ENCODE measurements at places on chromosomes 7 and 10.

- DNase-seq, result no peak
Observed at GRCh38 chr7:48376263-48376662, 205.0 kb downstream of the ABCA13 start.

- DNase-seq, result no peak
Observed at GRCh38 chr10:49408519-49409306, 12.8 kb upstream of the DRGX start.

- no peak for DNase-seq
Observed at GRCh38 chr7:136234040-136234439, 256.9 kb upstream of the MTPN start.

- no peak for DNase-seq
Observed at GRCh38 chr7:66747881-66748511, 7.5 kb downstream of the RABGEF1 start.

- DNase-seq, result no peak
Observed at GRCh38 chr7:42883950-42884349, 27.9 kb downstream of the C7orf25 start.

GRCh38 chr10:22491931-22492615, 146.8 kb downstream of the SPAG6 start:
- no peak for DNase-seq

- no peak for DNase-seq
Observed at GRCh38 chr7:132322970-132323369, 253.3 kb downstream of the PLXNA4 start.

GRCh38 chr10:5592070-5592469, 67.3 kb downstream of the CALML3 start:
- DNase-seq, result no peak

- DNase-seq, result no peak
Observed at GRCh38 chr7:13057462-13058200, 370.2 kb downstream of the ARL4A start.

- DNase-seq, result no peak
Observed at GRCh38 chr7:24700521-24701260, 56.6 kb downstream of the GSDME start.

DNA sequence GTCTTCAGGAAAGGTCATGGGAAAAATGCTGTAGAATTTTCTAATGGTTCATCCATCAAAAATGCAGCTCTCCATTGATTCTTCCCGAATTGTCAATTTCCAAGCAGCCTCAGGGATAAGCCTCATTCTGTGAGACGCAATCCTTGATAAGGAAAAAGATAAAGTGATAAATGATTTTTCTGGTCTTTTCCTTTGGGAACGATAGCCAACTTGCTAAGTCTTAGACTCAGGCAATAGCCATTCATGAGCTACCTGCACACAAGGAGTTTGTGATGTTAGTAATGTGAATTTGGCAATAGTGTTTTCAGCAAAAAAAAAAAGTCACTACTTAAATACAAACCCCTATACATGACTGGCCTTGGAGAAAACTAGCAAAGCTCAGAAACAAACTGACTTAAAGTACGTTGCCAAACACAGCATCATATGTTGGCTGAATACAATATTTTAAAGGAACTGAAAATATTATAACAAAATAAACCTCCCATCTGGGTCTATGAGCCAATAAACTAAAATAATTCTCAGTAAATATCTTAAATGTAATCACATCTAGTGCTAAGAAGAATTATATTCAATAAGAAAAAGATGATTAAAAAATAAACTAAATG, 75.5 kb downstream of the KLF6 start:
- no peak for DNase-seq

- DNase-seq, result no peak
Observed at GRCh38 chr10:107031931-107032699, 132.4 kb downstream of the SORCS1 start.

GRCh38 chr10:107728807-107729206, 564.3 kb upstream of the SORCS1 start:
- DNase-seq, result no peak

- no peak for DNase-seq
Observed at GRCh38 chr10:60714233-60714632, 64.0 kb upstream of the CDK1 start.

- no peak for DNase-seq
Observed at GRCh38 chr7:86932038-86932512, 127.4 kb downstream of the ELAPOR2 start.

GRCh38 chr10:11066520-11066919, 48.8 kb downstream of the CELF2 start:
- DNase-seq, result no peak

DNA sequence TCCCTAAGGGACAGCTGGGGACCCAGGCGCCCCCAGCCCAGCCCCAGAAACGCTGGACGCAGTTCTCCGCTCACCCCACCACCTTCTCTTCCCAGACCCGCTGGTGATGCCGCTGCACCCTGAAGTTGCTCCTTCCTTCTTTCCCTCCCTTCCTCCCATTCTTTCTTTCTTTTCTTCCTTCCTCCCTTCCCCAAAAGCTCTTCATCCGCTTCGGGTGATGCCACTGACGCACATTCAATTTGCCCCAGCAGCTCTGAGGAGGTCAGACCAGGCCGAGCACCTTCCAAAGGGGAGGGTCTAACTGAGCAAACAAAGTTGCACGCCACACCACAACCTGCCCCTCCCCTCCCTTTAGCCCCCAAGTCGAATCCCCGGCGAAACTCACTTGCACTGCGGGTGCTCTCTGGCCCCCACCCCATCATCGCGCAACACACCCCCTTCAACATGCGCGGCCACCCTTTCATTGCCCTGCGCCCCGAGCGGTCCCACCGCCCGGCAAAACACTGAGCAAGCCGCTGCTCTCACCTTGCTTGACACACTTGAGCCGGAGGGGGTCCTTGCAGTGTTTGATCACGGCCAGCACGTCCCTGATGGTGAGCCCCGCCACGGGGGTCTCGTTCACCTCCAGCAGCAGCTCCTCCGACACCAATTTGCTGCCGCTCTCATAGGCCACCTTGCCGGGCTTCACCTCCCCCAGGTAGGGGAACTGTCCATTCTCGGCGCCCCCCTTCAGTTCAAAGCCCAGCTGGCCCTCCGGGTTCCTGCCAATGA, 787 bp downstream of the MAGI2 start:
- no peak for DNase-seq
